Hepatocyte (in vitro differentiated cells): ENCODE measurements at places on chromosomes 6 and 20.

DNA sequence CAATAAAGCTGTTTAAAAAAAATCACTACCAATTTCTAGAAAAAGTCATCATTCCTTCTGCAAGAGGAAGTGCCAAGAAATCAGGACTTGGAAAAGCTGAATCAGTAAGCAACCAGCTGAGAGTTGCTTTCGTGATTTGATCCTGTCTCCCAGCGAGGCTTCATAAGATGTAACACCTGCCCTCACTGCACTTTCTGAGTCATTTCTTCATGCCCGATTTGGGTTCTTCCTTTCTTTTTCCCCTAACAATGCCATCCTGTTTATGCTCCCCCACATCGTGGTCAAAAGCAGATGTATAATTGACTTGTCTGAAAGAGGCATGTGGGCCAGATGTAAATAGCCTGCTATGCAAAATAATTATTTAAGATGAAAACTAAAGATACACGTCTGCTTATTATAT lies 52.1 kb downstream of the RIPOR2 start:
- DNase-seq: no peak

- DNase-seq: peak; percentile 85
Measured at GRCh38 chr6:11144393-11144851, 32.9 kb upstream of the ERVFRD-1 start.

- DNase-seq: no peak
Measured at GRCh38 chr6:37840143-37840939, 20.8 kb downstream of the ZFAND3 start.

GRCh38 chr20:46572153-46572552 lies 21.7 kb upstream of the OCSTAMP start:
- DNase-seq: no peak

- no peak for DNase-seq
Measured at GRCh38 chr6:119821380-119821779, 471.8 kb upstream of the MAN1A1 start.

GRCh38 chr6:157461000-157461915 lies 80.3 kb downstream of the ZDHHC14 start:
- peak; percentile 42 for DNase-seq

DNA sequence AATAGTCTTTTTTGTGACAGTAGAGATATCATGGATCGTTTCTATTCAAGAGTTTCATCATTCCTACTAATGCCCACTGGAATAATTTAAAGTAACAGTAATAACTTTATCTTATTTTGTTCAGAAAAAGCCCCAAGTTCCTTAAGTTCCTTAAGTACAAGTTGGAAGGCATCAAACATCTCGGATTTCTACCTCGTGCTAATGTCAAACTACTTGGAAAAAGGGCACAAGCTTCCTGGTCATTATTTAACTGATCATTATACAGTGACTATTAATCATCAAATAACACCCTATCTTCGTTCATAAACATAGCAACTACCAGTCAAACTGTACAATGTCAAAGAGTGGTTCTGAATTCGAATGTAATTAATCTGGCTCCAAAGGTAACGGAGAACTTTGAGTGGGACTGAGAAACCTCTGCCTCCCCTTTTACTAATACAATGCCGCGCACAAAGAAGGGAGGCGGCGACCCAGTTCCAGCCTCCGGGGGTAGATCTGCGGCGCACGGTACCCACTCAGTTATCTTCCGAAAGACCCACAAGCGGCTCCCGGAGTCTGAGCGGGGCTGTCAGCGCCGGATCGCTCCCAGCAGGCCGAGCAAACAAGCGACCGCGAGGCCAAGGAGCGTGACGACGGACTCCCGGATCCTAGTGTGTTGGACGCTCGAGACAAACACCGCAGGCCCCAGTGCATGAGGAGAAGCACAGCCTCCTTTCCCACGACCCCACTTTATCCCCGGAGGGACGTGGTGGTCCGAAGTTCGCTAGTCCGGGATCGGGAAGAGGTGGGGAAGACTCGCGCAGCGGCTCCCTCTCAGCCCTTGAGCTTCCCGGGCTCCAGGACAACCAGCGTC lies 716 bp downstream of the SHPRH start:
- DNase-seq: peak; percentile 72

GRCh38 chr20:48571949-48572847 lies 255.6 kb downstream of the PREX1 start:
- no peak for DNase-seq

GRCh38 chr6:146258206-146258605 lies 229.3 kb downstream of the GRM1 start:
- no peak for DNase-seq

DNA sequence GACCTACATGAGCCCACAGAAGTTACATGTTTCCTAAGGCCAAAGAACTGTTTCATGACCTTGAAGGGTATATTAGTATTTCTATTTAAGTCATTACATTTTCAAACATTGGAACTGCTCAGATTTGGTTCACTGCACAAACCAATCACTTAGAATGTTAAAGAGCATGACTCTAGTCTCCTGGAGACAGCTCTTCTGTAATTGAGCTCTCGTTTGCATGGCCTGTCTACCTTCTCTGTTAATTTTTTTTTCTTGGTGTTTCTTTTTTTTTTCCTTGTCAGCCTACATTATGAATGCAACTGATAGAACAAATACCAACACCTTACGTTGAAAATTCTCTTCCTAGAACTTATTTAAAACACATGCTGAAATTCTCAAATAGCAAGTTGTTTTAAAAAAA lies 860.2 kb upstream of the MAP3K7 start:
- no peak for DNase-seq

DNA sequence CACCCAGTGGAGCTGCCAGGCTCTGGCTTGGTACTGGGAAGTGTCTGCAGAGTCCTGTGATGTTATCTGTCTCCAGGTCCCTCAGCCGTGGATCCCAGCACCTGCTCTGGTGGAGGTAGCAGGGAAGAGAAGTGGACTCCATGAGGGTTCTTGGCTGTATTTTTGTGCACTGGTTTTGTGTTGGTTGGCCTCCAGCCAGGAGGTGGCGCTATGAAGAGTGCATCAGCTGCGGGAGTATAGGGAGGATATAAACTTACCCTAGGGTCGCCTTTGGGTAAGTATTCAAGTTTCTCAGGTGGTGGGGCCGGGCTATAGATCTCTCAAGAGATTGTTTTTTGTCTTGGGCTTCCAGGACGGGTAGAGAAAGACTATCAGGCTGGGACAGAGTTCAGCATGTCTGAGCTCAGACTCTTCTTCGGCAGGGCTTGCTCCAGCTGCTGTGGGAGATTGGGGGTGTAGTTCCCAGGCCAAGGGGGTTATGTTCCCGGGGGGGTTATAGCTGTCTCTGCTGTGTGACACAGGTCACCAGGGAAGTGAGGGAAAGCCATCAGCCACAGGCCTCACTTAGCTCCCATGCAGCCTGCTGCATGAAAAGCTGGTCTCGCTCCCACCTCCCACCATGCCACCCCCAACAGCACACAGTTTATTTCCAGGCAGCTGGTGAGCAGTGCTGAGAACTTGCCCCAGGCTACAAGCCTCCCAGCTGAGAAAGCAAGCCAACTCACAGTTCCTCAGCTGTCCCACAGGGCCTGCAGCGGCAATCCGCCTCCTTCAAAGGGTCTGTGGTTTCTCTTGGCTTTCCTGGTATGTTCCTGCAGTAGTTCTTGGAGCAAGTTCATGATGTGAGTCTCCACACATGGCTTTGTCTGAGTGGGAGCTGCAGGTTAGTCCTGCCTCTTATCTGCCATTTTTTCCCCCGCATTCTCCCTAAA lies 115.7 kb downstream of the AIG1 start:
- no peak for DNase-seq

DNA sequence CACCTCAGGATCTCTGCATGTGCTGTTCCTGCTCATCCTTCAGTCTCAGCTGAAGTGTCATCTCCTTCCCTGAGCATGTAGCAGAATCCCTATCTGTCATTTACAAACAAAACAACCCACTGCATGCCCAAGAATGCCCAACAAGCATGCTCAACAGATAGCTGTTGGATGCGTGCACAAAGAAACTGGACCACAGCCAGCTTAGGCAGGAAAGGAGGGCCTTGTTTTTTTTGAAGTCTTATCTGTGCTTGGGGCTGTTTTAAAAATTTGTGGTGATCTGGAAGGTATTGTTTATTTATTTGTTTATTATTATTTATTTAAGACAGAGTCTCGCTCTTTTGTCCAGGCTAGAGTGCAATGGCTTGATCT lies 18.5 kb upstream of the SLC16A10 start:
- DNase-seq: no peak

DNA sequence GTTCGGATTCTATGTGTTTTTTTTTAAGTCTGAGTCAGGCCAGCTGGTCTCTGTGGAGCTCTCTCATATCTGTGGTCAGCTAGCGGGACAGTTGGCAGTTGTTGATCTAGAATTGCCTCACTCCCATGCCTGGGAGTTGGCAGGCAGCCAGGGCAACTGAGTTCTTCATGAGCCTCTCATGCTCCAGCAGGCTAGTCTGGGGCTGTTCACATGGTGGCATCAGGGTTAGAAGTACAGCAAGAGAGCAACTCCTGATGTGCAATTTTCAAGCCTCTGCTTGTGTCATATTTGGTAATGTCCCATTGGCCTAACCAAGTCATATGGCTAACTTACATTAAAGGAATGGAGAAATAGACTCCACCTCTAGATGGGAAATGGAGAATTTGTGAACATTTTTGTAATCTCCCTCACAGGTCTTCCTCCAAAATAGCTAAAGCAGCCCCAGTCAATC lies 6.7 kb upstream of the IFT52 start:
- DNase-seq: peak; percentile 83

- DNase-seq: peak; percentile 61
Measured at GRCh38 chr6:33717934-33718455, 6.5 kb upstream of the UQCC2 start.

GRCh38 chr6:27757307-27757706 lies 154.9 kb downstream of the OR2B2 start:
- peak; percentile 35 for DNase-seq

- peak; percentile 9 for DNase-seq
Measured at GRCh38 chr6:136927292-136927691, 5.2 kb downstream of the SLC35D3 start.

DNA sequence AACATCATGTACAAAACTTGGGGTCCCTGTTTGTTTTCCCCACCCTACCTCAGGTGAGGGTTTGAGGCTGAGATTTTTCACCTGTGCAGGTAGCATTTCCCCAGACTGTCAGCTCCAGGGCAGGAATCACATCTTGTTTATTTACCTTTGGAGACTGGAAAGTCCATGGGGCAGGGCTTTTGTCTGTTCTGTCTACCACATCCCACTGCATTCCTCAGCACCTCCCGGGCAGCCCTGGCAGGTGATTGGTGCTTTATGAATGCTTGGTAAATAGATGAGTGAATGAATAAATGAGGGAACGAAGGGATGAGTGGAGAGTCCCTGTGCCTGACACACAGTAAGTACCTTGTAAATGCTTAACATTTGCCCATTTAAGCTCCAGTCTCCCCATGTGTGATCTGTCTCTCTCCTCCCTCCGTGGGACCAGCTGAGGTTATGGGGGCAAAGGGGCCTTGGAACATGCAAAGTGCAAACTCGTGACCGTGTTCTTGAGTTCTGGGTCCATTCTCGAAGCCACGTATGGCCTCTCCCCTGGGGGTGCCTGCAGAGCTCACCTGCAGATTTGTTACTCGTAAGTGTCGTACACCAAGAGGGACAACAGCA lies 69.7 kb upstream of the PMEPA1 start:
- peak; percentile 64 for DNase-seq

GRCh38 chr6:140663094-140663493 lies 1288.6 kb upstream of the CITED2 start:
- no peak for DNase-seq

DNA sequence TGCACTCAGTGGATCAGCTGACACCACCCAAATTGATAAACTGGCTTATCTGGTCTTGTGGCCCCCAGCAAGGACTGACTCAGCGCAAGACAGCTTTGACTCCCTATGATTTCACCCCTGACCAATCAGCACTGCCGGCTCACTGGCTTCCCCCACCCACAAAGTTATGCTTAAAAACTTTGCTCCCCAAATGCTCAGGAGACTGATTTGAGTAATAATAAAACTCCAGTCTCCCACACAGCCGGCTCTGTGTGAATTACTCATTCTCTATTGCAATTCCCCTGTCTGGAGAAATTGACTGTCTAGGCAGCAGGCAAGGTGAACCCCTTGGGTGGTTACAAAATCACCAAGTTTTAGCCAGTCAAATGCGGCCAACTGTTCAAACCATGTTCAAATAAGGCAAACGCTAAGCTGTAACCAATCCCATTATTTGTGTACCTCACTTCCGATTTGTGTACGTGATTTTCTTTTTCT lies 32.5 kb downstream of the SLC22A2 start:
- no peak for DNase-seq

GRCh38 chr6:3997177-3997770 lies 81.7 kb downstream of the FAM217A start:
- DNase-seq: no peak

DNA sequence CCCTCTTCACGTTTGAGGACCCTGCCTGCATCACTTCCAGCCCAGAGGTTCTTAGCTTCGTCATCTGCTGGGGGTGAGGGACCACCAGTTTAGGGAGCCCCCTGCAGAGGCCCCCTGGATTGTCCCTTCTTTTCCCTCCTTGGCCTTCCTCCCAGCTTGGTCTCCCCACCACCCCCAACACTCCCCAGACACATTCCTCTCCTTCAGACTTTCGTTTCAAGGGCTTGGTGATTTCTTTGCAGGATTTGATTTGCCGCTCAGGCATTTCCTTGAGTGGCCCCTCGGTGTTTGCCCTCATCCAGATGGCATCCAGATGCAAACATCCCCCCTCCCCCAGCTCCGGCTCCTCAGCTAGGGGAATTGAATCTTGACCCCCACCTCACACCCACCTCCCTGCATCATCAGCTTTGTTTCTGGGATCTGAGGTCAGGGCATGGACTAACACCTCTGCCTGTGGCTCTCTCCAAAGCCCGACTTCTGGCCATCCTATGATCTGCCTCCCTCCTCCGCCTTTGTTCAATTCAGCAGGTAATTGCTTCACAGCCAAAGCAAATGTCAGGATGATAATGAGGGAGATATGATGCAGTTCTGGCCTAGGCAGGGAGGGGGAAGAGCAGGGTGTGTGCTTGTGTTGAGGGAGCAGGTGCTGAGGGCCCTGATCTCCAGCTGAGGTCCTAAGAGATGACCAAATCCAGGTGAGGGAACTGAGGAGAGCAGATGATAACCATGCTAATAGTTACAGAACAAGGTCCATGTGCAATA lies 141.5 kb downstream of the VEGFA start:
- DNase-seq: peak; percentile 62

DNA sequence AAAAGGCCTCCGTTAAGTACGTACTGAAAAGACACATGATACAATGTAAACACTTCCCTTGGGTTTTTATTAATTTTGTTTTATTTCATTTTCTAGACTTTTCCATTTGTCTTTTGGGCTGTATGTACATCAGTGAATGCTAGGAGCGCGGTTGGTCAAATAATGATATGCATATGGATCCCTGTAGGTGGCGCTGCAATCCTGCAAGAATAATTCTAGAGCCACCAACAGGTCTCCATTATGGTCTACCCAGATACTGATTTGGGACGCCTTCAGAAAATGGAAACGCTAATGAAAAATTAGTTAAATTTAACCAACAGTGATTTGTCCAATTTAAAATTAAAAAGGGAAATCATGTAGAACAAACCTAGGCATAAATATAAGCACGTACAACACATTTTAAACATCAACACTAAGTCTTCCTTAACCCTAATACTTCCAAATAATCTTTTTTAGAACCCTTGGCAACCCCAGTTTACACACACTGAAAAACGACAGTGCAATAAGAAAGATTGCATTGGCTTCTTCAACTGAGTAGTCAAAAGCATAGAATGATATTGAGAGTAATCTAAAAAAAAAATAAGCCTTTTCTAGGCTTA lies 433.5 kb downstream of the RFPL4B start:
- DNase-seq: peak; percentile 88
